ENCODE measurements at places on chromosomes 1 and 21. TPM values are rescaled to one million over a fixed set of nuclear protein-coding genes. Genes with fewer than 3 reads are reported as not detected.

RHCE gene
- total RNA-seq, result 0.54 TPM

FOXO6 gene
- total RNA-seq, result 0.15 TPM

GRCh38 chr1:93604411-93604810 is 77.2 kb downstream of the BCAR3 start:
- DNase-seq, result no peak
- H3K36me3 ChIP-seq, result no peaks in the 10 kb centered on the region
- peaks cover 17% of the 10 kb centered on the region for H3K27me3 ChIP-seq

MCOLN3 gene
- 0.30 TPM for total RNA-seq

DNA sequence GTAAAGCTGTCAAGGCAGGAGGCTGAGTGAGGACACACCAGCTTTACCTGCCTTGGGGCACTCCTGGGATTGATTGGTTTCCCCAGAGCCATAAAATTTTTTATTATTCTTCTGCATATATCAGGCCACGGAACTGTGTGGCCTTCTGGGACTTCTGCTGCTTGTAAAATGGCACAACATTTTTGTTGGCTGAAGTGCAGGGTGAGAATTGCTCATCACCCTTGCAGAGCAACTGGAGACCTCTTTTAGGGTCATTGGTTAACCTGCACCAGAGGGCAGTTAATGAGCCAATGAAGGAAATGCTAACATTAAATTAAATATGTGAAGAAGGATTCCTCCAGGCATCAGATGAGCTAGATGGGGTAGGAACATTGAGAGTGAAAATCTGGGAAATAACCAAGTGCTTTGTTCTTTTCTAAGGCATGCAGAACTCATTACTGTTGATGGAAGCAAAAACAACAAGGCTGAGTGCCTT is 87.7 kb downstream of the LTN1 start:
- H3K27ac ChIP-seq, result no peak overlapping the region
- no peaks in the 10 kb centered on the region for H3K4me1 ChIP-seq
- H3K36me3 ChIP-seq, result no peaks in the 10 kb centered on the region
- no peaks in the 10 kb centered on the region for H3K27me3 ChIP-seq

DNA sequence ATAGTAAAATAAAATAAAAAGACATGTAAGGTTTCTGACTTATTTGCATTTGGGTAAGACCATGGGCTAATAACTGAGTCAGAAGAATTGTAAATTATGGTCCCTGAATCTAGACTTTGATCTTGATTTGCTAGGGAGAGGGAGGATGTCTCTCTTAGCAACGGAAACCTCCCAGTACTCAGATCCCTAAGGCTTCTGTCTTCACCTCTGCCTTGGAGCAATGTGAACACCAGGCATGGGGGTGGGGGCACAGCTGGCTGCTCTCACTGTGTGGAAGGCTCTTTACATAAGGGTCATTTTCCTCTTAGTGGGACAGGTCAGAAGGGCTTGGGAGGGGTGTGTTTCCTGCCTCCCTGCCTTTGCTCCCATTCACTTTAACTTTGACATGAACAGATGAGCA is 17.0 kb upstream of the TMEM54 start:
- H3K27ac ChIP-seq, result no peak overlapping the region
- DNase-seq, result no peak
- no peak overlapping the region for H3K4me3 ChIP-seq
- H3K27me3 ChIP-seq, result peaks cover 20% of the 10 kb centered on the region

Measured in activated naive CD4-positive, alpha-beta T cell treated with anti-CD3 and anti-CD28 coated beads for 36 hours (primary cell).